Activated naive CD8-positive, alpha-beta T cell treated with anti-CD3 and anti-CD28 coated beads, Interleukin-2, amount 50 U/mL, for 24 hours (primary cell): ENCODE measurements at places on chromosomes 6 and 20.

GRCh38 chr6:7578931-7579330 is 11.1 kb upstream of the SNRNP48 start:
- no peaks in the 10 kb centered on the region for H3K36me3 ChIP-seq
- no peak overlapping the region for H3K4me3 ChIP-seq
- H3K27me3 ChIP-seq = peaks cover 13% of the 10 kb centered on the region
- no peaks in the 10 kb centered on the region for H3K4me1 ChIP-seq
- no peak overlapping the region for H3K27ac ChIP-seq

DNA sequence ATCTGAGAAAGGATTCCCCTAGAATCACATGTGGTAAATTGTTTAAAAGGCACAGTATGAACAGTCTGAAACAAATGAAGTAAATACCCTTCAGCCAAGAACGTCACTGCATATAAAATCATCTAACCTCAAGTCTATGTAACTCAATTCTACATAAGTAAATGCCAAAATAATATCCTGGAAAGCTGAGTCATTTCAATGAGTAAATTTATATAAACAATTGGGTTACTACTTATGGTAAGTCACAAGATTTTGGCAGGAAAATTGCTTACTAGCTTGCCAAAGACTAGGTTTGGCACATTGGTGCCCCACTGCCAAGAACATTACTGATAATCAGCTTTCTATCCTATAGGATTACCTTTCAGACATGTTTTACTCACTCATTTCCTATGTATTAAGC is 8.4 kb downstream of the GMDS start:
- H3K4me1 ChIP-seq = peaks cover 28% of the 10 kb centered on the region
- H3K27ac ChIP-seq = no peak overlapping the region
- no peaks in the 10 kb centered on the region for H3K27me3 ChIP-seq
- H3K4me3 ChIP-seq = no peak overlapping the region
- peaks cover 7% of the 10 kb centered on the region for H3K36me3 ChIP-seq

GRCh38 chr6:57432919-57433684 is 115.7 kb downstream of the PRIM2 start:
- peaks cover 9% of the 10 kb centered on the region for H3K36me3 ChIP-seq
- DNase-seq = no peak
- H3K4me1 ChIP-seq = peaks cover 26% of the 10 kb centered on the region
- no peak overlapping the region for H3K4me3 ChIP-seq
- no peaks in the 10 kb centered on the region for H3K27me3 ChIP-seq

- peaks cover 2% of the 10 kb centered on the region for H3K27me3 ChIP-seq
- no peak overlapping the region for H3K4me3 ChIP-seq
- DNase-seq = no peak
- H3K36me3 ChIP-seq = no peaks in the 10 kb centered on the region
- H3K4me1 ChIP-seq = peaks cover 5% of the 10 kb centered on the region
- H3K27ac ChIP-seq = no peak overlapping the region
Observed at GRCh38 chr6:156731396-156731795, 45.8 kb upstream of the ARID1B start.

DNA sequence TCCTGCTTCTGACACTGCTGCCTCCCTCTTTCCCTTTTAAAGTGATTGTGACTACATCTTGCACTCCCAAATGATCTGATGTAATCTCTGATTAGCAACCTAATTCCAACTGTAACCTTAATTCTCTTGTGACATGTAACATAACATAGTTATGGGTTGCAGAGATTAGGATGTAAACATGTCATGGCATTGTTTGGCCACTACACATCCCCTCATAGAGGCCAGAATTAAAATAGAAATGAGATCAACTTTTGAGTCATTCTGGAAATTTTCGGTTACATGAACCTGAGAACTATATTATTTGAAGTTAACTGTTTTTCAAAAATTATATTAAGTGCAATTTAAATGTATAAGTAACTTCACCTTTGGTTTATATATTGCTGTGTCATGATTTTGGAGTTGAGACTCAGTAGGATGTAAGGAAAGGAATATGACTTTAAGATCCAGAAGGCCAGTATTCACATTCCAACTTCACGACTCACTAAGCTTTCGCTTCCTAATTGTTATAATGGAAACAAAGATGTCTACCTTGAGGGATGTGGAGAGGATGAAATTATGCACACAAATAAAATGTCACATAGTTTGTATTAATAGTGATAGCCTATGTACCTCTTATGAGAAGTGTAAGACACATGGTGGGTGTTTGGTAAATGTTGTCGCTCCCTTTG is 611.9 kb upstream of the MAP3K7 start:
- H3K27me3 ChIP-seq = no peaks in the 10 kb centered on the region
- no peak overlapping the region for H3K4me3 ChIP-seq
- no peak overlapping the region for H3K27ac ChIP-seq
- no peak for DNase-seq
- H3K36me3 ChIP-seq = no peaks in the 10 kb centered on the region

GRCh38 chr6:165737396-165737795 is 74.4 kb upstream of the PDE10A start:
- no peak for DNase-seq
- H3K4me3 ChIP-seq = no peak overlapping the region
- no peak overlapping the region for H3K27ac ChIP-seq
- no peaks in the 10 kb centered on the region for H3K4me1 ChIP-seq
- H3K27me3 ChIP-seq = no peaks in the 10 kb centered on the region
- no peaks in the 10 kb centered on the region for H3K36me3 ChIP-seq

- H3K4me1 ChIP-seq = peaks cover 31% of the 10 kb centered on the region
- peaks cover 2% of the 10 kb centered on the region for H3K27me3 ChIP-seq
- no peaks in the 10 kb centered on the region for H3K36me3 ChIP-seq
- DNase-seq = peak; percentile 82
- H3K27ac ChIP-seq = no peak overlapping the region
Observed at GRCh38 chr6:26553635-26554446, 15.7 kb downstream of the HMGN4 start.

GRCh38 chr20:61127311-61128039 is 124.6 kb upstream of the CDH4 start:
- no peak overlapping the region for H3K4me3 ChIP-seq
- no peaks in the 10 kb centered on the region for H3K27me3 ChIP-seq
- no peaks in the 10 kb centered on the region for H3K36me3 ChIP-seq
- DNase-seq = no peak
- H3K27ac ChIP-seq = no peak overlapping the region
- peaks cover 3% of the 10 kb centered on the region for H3K4me1 ChIP-seq

- peaks cover 24% of the 10 kb centered on the region for H3K4me1 ChIP-seq
- H3K36me3 ChIP-seq = no peaks in the 10 kb centered on the region
- no peak overlapping the region for H3K27ac ChIP-seq
- no peak overlapping the region for H3K4me3 ChIP-seq
Observed at GRCh38 chr20:50229156-50229607, 38.6 kb downstream of the CEBPB start.

- no peak overlapping the region for H3K27ac ChIP-seq
- peaks cover 36% of the 10 kb centered on the region for H3K4me1 ChIP-seq
- peaks cover 4% of the 10 kb centered on the region for H3K36me3 ChIP-seq
- DNase-seq = no peak
Observed at GRCh38 chr6:46103441-46104115, 26.2 kb upstream of the ENPP4 start.

GRCh38 chr6:39685938-39686337 is 39.3 kb downstream of the KIF6 start:
- no peak overlapping the region for H3K4me3 ChIP-seq
- H3K27ac ChIP-seq = no peak overlapping the region
- H3K36me3 ChIP-seq = no peaks in the 10 kb centered on the region
- peaks cover 21% of the 10 kb centered on the region for H3K27me3 ChIP-seq

- no peaks in the 10 kb centered on the region for H3K27me3 ChIP-seq
- no peak overlapping the region for H3K4me3 ChIP-seq
- no peaks in the 10 kb centered on the region for H3K4me1 ChIP-seq
- DNase-seq = no peak
- H3K27ac ChIP-seq = no peak overlapping the region
Observed at GRCh38 chr6:3309391-3310050, 50.8 kb downstream of the PSMG4 start.

- H3K4me1 ChIP-seq = peaks cover 7% of the 10 kb centered on the region
- DNase-seq = no peak
- H3K36me3 ChIP-seq = no peaks in the 10 kb centered on the region
- H3K27me3 ChIP-seq = peaks cover 49% of the 10 kb centered on the region
Observed at GRCh38 chr20:24472426-24472825, 3.0 kb downstream of the SYNDIG1 start.

- no peak for DNase-seq
- no peaks in the 10 kb centered on the region for H3K4me1 ChIP-seq
- H3K27ac ChIP-seq = no peak overlapping the region
- H3K36me3 ChIP-seq = no peaks in the 10 kb centered on the region
- H3K27me3 ChIP-seq = no peaks in the 10 kb centered on the region
Observed at GRCh38 chr6:50093938-50094272, 44.2 kb upstream of the DEFB112 start.

DNA sequence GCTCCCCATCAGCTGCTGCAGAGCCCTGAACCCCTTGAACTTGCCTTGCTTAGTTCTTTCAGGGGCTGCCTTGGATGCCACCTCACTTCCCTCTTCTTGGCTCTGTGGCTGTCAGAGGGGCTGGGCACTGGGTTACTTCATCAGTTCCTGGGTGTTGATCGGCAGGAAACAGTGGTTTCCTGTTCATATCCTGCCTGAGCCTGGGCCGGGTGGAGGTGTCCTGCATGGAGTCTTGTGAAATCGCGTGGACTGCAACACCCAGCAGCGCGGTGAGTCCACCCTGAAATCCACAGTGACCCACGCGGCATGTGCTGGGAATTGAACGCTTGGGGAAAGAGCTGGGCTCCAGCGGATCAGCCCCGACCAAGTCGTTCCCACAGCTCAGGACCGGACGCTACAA is 97.5 kb downstream of the CDH26 start:
- peak; percentile 44 for DNase-seq
- peaks cover 43% of the 10 kb centered on the region for H3K4me1 ChIP-seq

DNA sequence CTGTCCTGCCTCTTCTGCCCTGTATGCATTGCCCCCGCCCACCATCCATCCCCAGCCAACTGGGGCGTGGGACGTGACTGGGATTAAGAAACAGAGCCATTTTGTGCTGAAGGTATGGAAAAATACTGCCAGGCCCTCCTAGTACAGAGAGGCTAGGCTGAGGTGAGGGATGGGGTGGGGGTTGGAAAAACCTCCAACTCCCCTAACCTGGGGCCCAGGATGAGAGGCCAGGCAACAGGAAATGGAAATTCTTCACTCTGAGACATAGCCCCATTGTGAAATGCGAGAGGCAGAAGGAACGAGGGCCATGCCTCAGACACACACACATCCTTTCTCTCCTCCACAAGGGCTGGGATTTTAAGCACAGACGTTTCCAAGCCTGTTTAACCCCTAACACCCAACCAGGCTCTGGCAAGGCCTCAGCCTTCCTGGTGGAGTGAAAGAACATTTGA is 19.9 kb downstream of the KCNK5 start:
- peaks cover 17% of the 10 kb centered on the region for H3K36me3 ChIP-seq
- H3K27ac ChIP-seq = peak overlapping the region; percentile 72
- no peak for DNase-seq
- H3K4me3 ChIP-seq = no peak overlapping the region
- H3K4me1 ChIP-seq = peaks cover 36% of the 10 kb centered on the region

GRCh38 chr20:23195636-23196035 is 109.5 kb upstream of the CD93 start:
- no peaks in the 10 kb centered on the region for H3K36me3 ChIP-seq
- H3K27me3 ChIP-seq = peaks cover 2% of the 10 kb centered on the region
- no peak overlapping the region for H3K27ac ChIP-seq
- no peak for DNase-seq
- H3K4me1 ChIP-seq = no peaks in the 10 kb centered on the region

GRCh38 chr6:12516070-12516469 is 200.5 kb upstream of the PHACTR1 start:
- H3K36me3 ChIP-seq = no peaks in the 10 kb centered on the region
- no peak overlapping the region for H3K27ac ChIP-seq
- no peaks in the 10 kb centered on the region for H3K4me1 ChIP-seq
- no peak overlapping the region for H3K4me3 ChIP-seq
- no peak for DNase-seq
- H3K27me3 ChIP-seq = peaks cover 5% of the 10 kb centered on the region

GRCh38 chr6:13566500-13566899 is 7.9 kb upstream of the SIRT5 start:
- H3K4me1 ChIP-seq = no peaks in the 10 kb centered on the region
- no peak overlapping the region for H3K27ac ChIP-seq
- no peak overlapping the region for H3K4me3 ChIP-seq
- DNase-seq = no peak
- H3K36me3 ChIP-seq = no peaks in the 10 kb centered on the region

GRCh38 chr20:22490287-22491193 is 93.8 kb downstream of the FOXA2 start:
- no peak overlapping the region for H3K27ac ChIP-seq
- H3K27me3 ChIP-seq = peaks cover 6% of the 10 kb centered on the region
- H3K4me1 ChIP-seq = no peaks in the 10 kb centered on the region
- DNase-seq = no peak

- H3K27me3 ChIP-seq = no peaks in the 10 kb centered on the region
- peaks cover 19% of the 10 kb centered on the region for H3K36me3 ChIP-seq
- H3K27ac ChIP-seq = no peak overlapping the region
Observed at GRCh38 chr6:350371-350770, 41.2 kb upstream of the IRF4 start.

- no peak for DNase-seq
- no peaks in the 10 kb centered on the region for H3K27me3 ChIP-seq
- H3K27ac ChIP-seq = no peak overlapping the region
- H3K36me3 ChIP-seq = no peaks in the 10 kb centered on the region
Observed at GRCh38 chr6:110329714-110330436, 28.3 kb downstream of the METTL24 start.

- H3K27me3 ChIP-seq = peaks cover 5% of the 10 kb centered on the region
- no peaks in the 10 kb centered on the region for H3K4me1 ChIP-seq
- H3K27ac ChIP-seq = no peak overlapping the region
- H3K36me3 ChIP-seq = no peaks in the 10 kb centered on the region
- DNase-seq = no peak
Observed at GRCh38 chr6:134739299-134740026, 210.4 kb downstream of the ALDH8A1 start.

GRCh38 chr6:30843611-30843998 is 40.7 kb upstream of the DDR1 start:
- no peak overlapping the region for H3K27ac ChIP-seq
- H3K4me3 ChIP-seq = peak overlapping the region; percentile 13
- no peak for DNase-seq
